Naive B cell (primary cell): ENCODE measurements at places on chromosomes 5 and 9. TPM values are rescaled to one million over a fixed set of nuclear protein-coding genes. Genes with fewer than 3 reads are reported as not detected.

The ARL14EPL gene
- not detected for polyA plus RNA-seq

DNA sequence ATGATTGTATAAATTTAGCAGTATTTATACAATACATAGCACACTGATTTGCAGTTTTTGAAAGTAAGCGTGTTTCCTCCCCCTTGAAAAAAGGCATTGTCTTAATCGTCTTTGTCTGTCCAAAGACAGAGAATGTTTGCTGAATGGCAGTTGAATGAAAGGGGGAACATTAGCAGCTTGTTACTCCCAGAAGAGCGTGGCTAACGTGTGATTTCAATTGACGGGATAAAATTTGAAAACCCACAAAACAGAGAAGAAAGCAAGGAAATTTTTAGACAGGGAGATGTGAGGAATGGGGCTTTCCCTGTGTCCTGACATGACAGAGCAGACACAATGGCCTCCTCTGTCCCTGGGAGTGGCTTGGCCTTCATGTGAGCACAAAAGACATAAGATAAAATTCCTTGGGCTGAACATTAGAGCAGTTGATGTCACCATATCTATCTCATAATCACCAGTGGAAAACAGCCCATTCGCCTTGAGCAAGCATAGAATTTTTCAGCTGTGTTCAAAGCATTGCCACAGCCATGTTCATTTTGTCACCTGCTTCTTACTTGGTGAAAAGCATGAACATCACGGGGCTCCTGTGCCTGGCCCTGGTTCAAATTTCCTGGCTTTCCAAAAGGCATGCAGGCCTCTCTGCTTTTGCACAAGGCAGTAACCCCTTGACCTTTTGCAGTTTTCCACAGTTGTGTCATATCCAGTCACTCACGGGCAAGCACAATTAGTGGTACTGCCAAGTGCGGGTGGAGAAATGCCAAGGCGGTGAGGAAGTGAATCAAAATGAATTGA, 126.9 kb downstream of the TLE1 start:
- no peaks in the 10 kb centered on the region for H3K4me1 ChIP-seq
- H3K4me3 ChIP-seq, result peak overlapping the region; percentile 12
- H3K27ac ChIP-seq, result no peak overlapping the region
- no peaks in the 10 kb centered on the region for H3K27me3 ChIP-seq

- H3K36me3 ChIP-seq, result no peaks in the 10 kb centered on the region
- DNase-seq, result no peak
- peaks cover 46% of the 10 kb centered on the region for H3K27me3 ChIP-seq
- H3K27ac ChIP-seq, result peak overlapping the region; percentile 24
Measured at GRCh38 chr9:130429381-130429780, 15.4 kb upstream of the ASS1 start.

DNA sequence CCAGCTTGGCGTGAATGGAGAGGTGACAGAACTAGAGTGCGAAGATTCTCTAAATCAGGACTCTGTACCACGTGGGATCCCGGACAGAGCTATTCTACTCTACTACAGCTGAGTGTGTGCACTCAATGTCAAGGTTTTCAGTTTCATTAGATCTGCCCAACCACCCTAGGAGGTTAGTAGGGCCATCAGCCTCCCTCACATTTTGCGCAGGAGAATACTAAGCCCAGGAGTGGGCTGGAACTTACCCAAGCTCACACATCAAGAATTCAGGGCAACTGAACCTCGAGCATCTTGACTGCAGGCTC, 68.3 kb upstream of the TBC1D2 start:
- no peaks in the 10 kb centered on the region for H3K36me3 ChIP-seq
- H3K27me3 ChIP-seq, result peaks cover 19% of the 10 kb centered on the region
- no peaks in the 10 kb centered on the region for H3K4me1 ChIP-seq
- no peak overlapping the region for H3K27ac ChIP-seq

DNA sequence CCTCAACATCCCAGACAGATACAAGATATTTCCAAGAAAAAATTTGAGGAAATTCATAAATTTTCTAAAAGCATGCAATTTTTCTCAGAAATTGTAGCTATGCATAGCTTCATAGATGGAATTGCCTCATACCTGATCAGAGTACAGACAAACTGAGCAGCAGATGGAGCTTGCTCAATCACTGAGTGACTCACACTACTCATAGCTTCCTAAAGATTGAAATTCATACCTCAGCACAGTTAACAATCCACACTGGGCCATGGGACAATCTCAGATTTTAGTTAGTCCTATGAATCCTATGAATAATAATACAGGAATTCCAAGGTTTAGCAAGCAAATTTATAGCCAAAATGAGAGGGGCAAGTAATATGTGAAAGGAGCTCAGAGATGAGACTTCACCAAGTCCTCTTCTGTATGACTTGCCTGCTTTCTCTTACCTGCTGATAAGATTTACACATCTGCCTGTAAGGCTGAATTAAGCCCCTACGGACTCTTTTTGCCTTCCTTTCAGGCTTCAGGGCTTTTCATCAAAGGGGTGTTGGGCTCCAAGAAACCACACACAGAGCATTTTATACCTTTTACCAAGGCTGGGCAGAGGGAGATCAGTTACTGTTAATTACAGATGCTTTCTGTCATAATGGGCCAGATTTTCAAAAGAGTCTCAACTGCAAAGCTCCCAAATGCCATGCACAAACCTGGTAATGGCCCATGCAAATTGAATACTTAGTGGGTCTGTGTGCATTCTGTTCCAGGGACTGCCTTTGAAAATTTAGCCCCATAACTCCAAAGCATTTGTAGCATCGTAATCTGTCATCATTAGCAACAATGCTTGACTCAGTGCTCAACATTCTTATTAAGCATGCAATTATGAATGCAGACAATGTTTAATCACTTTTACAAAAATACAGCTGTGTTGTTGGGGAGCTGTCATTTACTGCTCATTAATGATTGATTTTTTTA, 439.3 kb downstream of the DTWD2 start:
- H3K27ac ChIP-seq, result no peak overlapping the region
- H3K36me3 ChIP-seq, result no peaks in the 10 kb centered on the region
- H3K27me3 ChIP-seq, result peaks cover 10% of the 10 kb centered on the region
- H3K4me3 ChIP-seq, result no peak overlapping the region
- DNase-seq, result no peak

- no peaks in the 10 kb centered on the region for H3K36me3 ChIP-seq
- peak overlapping the region; percentile 72 for H3K4me3 ChIP-seq
Measured at GRCh38 chr5:95285409-95285755, 488 bp upstream of the MCTP1 start.

GRCh38 chr5:142358121-142358520, 33.3 kb upstream of the SPRY4 start:
- DNase-seq, result no peak
- H3K4me3 ChIP-seq, result peak overlapping the region; percentile 82
- H3K4me1 ChIP-seq, result peaks cover 53% of the 10 kb centered on the region

GRCh38 chr5:58794875-58795274, 212.0 kb downstream of the RAB3C start:
- H3K4me3 ChIP-seq, result no peak overlapping the region
- no peaks in the 10 kb centered on the region for H3K36me3 ChIP-seq
- DNase-seq, result no peak
- H3K27me3 ChIP-seq, result no peaks in the 10 kb centered on the region
- H3K4me1 ChIP-seq, result no peaks in the 10 kb centered on the region

DNA sequence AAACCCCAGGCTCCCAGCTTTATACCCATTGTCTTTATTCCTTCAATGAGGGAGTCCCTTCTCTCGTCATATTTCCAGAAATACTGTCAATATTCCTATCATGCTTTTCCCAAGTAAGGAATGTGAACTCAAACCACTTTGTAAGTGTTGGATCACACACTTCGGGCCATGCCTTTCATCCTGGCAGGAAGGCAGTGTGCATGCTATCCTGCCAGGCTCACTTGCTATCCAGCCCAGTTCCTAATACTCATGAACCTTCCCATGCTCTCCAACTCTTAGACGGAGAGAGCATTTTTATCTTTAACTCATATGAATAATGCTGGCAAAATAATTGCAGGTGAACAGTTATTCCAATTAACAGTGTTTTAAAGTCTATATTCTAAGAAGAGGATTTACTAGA, 639.9 kb upstream of the ACO1 start:
- H3K4me3 ChIP-seq, result no peak overlapping the region
- no peaks in the 10 kb centered on the region for H3K36me3 ChIP-seq
- no peaks in the 10 kb centered on the region for H3K27me3 ChIP-seq
- H3K4me1 ChIP-seq, result no peaks in the 10 kb centered on the region
- DNase-seq, result no peak

DNA sequence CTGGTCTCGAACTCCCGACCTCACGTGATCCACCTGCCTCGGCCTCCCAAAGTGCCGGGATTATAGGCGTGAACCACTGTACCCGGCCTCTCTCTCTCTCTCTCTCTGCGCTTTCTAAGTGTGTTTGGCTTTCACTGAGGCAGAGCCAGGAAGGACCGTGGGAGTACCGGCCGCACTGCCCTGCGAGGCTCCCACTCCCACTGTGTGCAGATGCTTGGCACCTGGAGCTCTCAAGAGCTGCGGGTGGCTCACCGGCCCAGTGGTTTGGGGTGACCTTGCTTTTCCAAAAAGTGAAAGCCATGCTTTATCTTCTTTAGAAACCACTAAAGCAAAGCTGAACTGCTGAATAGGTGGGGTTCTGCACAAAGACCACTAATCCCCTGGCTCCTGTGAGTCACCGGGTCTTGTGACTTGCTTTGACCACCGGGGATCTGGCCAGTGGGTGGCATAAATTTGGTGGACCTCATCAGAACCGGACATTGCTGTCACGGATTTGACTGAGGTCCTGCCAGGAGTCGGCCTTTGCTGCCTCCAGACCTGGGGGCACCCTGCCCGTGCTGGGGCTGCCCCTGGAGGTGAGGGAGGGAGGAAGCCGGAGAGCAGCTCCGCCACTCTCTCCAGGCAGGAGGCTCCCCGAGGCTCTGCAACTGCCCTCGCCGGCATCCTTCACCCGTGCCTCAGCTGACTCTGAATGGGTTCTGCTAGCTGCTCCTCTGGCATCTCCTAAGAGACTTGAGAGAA, 228.9 kb downstream of the FANCC start:
- no peak overlapping the region for H3K4me3 ChIP-seq
- H3K27ac ChIP-seq, result peak overlapping the region; percentile 47
- peaks cover 3% of the 10 kb centered on the region for H3K4me1 ChIP-seq
- peaks cover 11% of the 10 kb centered on the region for H3K36me3 ChIP-seq
- H3K27me3 ChIP-seq, result no peaks in the 10 kb centered on the region
- no peak for DNase-seq

DNA sequence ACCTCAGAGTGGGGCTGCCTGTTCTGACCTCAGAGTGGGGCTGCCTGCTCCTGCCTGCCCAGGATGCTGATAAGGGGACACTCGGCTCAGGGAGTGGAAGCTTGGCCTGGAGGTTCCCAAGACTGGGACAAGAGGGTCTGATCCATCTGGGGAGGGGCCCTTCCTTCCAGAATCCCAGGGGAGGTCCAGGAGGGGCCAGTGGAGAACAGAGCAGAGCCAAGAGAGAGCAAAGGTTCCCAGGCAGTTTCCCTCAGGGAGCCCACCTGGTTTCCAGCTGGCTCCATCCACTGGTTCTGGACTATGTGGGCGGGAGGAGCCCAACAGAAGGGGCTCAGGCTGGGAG, 49.1 kb upstream of the RNU6ATAC start:
- DNase-seq, result no peak
- H3K36me3 ChIP-seq, result no peaks in the 10 kb centered on the region
- H3K27me3 ChIP-seq, result peaks cover 12% of the 10 kb centered on the region
- H3K27ac ChIP-seq, result no peak overlapping the region

DNA sequence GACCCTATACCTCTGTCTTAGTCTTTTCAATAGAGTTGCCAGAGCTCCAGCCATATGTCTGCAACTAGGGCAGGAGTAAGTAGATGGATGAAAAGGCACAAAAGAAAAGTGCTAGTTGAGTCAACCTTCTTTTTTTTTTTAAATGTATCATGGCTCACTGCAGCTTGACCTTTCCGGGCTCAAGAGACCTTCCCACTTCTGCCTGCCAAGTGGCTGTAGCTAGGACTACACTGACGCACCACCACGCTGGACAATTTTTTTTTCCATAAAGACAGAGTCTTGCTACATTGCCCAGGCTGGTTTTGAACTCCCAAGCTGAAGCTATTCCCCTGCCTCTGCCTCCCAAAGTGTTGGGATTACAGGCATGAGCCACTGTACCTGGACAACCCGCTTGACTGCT, 27.3 kb downstream of the FOXE1 start:
- H3K27ac ChIP-seq, result no peak overlapping the region
- H3K4me1 ChIP-seq, result no peaks in the 10 kb centered on the region
- no peaks in the 10 kb centered on the region for H3K36me3 ChIP-seq
- peaks cover 18% of the 10 kb centered on the region for H3K27me3 ChIP-seq

DNA sequence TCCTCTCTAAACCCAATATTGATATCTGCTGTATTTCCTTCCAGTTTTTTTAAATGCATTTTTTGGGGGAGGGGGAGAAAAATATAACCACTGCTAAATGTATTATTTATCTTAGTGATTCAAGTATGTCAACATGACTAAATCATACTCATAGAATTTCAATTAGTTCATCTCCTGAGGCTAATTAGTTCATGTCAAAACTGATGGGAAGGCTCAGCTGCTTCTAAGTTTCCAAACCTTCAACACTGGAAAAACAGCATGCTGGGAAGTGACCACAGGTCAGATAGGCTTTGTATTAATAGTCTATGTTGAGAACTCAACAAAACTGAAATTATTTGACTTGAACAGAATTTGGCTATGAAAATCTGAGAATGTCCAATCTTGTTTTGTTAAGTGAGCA, 118.7 kb downstream of the TTLL11 start:
- no peak for DNase-seq
- H3K27me3 ChIP-seq, result no peaks in the 10 kb centered on the region
- H3K27ac ChIP-seq, result no peak overlapping the region
- H3K4me1 ChIP-seq, result no peaks in the 10 kb centered on the region

DNA sequence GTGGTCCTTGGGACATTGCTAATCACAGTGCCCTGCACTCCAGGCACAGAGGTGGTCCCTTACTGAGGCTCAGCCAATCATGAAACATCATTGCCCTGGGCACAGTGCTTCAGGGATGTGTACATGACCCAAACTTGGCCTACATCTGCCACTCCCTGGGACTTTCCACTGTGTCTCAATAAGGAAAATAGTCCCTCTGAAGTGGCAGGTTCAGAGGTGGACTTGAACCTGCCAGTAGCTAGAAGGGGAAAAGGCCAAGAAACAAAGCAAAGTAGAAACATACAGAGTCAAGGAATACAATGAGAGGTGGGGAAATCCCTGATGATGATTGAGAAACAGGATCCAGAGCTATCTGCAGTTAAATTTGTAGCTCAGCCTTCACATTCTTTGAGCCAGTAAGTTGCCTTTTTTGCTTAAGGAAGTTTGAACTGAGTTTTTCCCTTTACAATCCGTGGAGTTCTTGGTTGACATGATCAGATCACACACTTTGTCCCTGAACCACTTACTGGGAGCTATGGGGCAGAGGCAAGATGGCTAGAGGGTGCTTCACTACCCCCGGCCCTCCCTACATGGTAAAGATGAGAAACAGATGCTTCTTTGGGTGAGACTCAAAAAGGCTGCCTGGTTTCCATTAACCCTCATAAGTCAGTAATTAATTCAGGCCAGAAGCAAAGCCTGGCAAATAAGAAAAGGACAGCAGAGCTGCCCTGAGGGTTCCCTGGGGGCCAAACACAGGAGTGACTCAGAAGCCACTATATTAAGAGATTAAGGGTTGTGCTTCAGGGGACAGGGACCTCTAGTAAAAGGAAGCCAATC, 57.6 kb downstream of the SH3TC2 start:
- H3K27me3 ChIP-seq, result peaks cover 20% of the 10 kb centered on the region
- DNase-seq, result no peak
- no peak overlapping the region for H3K27ac ChIP-seq
- H3K4me3 ChIP-seq, result no peak overlapping the region

- H3K4me3 ChIP-seq, result no peak overlapping the region
- no peak overlapping the region for H3K27ac ChIP-seq
- DNase-seq, result no peak
- H3K36me3 ChIP-seq, result no peaks in the 10 kb centered on the region
- peaks cover 22% of the 10 kb centered on the region for H3K27me3 ChIP-seq
- no peaks in the 10 kb centered on the region for H3K4me1 ChIP-seq
Measured at GRCh38 chr9:16732546-16732945, 137.9 kb downstream of the BNC2 start.
